ENCODE measurements at places on chromosomes 7 and 10.
A peak's percentile ranks its signal among the peaks of the same experiment; 100 is the strongest.

GRCh38 chr10:10665750-10666149 lies 351.9 kb upstream of the CELF2 start:
- DNase-seq, result no peak

GRCh38 chr7:112452102-112452888 lies 2.0 kb downstream of the IFRD1 start:
- DNase-seq, result peak; percentile 48

DNA sequence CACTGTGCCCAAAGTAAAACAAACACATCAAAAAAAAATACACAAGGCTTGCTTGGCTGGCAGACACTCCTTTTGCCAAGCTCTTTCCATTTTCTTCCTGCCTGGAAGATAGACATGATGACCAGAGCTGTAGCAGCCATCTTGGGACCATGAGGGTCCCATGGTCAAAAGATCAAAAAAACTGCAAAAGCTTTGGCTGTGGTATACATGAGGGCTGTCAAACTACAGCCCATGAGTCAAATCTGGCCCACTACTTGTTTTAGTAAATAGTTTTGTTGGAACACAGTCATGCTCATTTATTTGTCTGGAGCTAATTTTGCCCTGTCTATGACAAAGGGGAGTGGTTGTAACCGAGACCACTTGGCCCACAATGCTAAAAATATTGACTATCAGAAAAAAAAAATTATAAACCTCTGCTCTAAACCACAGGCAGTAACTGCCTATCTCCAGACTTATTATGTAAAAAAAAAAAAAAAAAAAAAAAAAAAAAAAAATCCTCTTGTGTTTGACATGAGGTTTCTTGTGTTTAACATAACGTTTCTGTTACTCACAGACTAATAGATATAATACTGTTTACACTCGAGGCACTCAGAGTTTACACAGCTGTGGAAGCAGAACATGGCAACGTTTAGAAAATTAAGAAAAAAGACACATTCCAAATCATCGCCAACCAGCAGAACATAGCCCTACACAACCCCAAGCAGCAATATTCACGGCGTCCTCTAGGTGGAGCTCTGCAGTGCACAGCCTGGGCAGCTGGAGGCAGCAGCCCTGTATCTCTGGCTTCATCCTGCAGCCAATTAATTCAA lies 36.9 kb downstream of the ASB13 start:
- DNase-seq, result peak; percentile 58

DNA sequence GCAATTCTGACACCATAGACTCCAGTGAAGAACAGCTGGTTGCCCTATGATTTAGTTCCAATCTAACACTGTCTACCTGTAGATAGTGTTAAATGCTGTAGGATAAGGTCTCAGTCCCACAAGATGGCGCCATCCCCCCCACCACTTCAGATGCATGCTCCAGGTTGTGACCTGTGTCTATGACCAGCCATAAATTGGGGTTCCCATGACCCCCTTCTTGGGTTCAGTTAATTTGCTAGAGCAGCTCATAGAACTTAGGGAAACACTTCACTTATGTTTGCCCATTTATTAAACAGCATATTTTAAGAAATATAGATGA lies 13.1 kb downstream of the CCSER2 start:
- DNase-seq, result no peak

- DNase-seq, result no peak
These were observed 584.7 kb downstream of the GALNT17 start for GRCh38 chr7:71716690-71717089.

DNA sequence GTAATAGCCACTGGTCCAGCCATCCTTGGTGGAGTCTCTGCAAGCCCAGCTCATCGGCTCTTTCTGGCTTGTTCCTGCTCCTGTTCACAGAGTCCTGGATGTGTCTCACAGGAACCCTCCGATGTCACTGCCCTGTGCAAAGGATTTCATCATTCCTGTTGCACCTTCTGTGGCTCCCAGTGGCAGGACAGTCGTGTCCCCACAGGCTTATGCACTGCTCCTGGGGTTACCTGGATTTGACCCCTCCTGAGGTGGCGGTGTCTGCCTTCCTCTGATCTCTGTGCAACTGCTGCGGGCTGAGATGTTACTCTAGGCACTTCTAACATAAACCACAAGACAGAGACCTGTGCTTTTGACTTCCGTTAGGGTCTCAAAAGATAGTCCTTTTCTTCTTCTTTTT lies 30.6 kb downstream of the APBB1IP start:
- no peak for DNase-seq

GRCh38 chr10:86315549-86315942 lies 51.0 kb downstream of the GRID1 start:
- DNase-seq, result no peak

GRCh38 chr10:1532636-1533035 lies 204.7 kb downstream of the ADARB2 start:
- no peak for DNase-seq

- DNase-seq, result no peak
These were observed 24.6 kb downstream of the RPP38 start for GRCh38 chr10:15121707-15122106.

Measured in kidney capillary endothelial cell (primary cell).